T-cell (primary cell): ENCODE measurements at places on chromosomes 3 and 15.

- no peak for DNase-seq
Measured at GRCh38 chr3:37661615-37662306, 199.9 kb upstream of the CTDSPL start.

GRCh38 chr15:67564968-67565345 is 22.5 kb downstream of the MAP2K5 start:
- DNase-seq: no peak

- no peak for DNase-seq
Measured at GRCh38 chr3:25532431-25533162, 104.5 kb downstream of the RARB start.

- no peak for DNase-seq
Measured at GRCh38 chr3:133853925-133854227, 41.8 kb downstream of the RAB6B start.

DNA sequence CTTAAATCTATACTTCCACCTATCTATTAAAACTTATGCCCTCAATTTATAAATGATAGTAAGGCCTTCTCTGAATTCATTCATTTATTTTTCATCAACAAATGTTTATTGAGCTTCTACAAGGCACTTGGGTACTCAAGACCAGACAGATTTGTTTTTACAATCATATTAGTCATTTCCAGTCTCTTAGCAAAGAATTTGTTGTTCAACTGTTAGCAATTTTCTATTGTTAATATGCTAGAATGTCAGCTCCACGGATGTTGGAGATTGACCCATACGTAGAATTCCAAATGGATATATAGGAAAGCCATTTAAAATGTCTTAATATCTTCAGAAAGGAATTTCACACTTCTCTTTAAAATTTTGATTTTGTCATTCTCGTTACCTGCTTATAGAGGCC is 36.7 kb downstream of the ZBTB38 start:
- no peak for DNase-seq

- DNase-seq: no peak
Measured at GRCh38 chr3:124374583-124374982, 355.7 kb upstream of the UMPS start.

GRCh38 chr3:97960551-97960950 is 11.7 kb downstream of the RIOX2 start:
- no peak for DNase-seq

DNA sequence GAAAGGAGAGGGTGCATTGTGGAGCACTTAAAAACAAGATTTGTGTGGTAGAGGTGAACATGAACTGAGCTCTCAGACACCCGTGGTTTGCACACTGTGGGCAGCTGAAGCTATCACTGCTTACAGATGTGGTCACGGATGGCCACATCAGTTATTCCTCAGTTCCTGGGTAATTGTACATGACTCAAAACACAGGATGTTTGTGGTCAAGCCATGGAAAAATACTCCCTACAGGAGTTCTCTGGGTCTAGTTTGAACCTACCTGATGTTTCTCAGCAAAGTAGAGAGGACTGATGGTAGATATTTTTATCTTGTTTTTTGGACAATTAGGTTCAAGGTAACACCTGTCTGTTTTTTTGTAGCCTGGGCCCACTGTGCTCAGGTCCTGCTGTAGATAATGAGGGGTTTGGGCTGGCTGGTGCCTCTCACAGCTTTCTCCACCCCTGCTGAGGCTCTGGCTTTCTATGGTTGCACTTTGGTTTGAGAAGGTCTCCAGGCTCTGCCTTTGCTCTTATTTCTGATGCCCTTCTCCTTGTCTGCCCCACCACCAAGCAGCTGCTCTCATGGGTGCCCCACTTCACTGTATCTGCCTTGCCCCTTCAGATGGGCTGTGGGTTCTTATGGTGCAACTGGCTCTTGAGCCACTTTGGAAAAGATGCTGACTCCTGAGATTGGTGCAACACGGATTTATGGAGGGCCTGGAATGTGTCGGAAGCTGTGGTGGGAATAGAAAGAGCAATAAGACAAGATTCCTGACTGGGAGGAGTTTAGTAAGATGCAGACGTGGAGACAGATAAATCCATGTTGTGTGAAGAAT is 40.1 kb downstream of the CDCP1 start:
- DNase-seq: peak; percentile 60

DNA sequence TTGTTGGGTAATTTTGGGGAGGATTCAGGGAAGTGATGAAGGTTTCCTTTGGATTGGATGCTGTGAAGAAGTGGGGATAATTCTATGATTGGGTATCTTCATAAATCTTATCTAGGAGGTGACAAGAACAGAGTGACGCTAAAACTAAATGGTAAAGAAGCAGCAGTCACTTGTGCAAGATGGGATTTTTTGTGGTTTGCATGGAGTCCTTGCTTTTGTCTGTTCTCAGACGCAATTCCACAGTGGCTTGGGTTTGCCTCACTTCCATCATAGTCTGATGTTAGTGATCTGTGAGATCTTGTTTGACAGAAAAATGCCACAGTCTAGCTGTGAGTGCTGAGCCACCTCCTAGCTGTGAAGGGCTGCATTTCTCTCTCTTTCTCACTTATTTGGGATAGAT is 26.9 kb downstream of the GTF2E1 start:
- DNase-seq: no peak

GRCh38 chr15:66851311-66852063 is 149.5 kb downstream of the SMAD6 start:
- peak; percentile 70 for DNase-seq

GRCh38 chr15:60821462-60822061 is 342.6 kb upstream of the ICE2 start:
- no peak for DNase-seq

DNA sequence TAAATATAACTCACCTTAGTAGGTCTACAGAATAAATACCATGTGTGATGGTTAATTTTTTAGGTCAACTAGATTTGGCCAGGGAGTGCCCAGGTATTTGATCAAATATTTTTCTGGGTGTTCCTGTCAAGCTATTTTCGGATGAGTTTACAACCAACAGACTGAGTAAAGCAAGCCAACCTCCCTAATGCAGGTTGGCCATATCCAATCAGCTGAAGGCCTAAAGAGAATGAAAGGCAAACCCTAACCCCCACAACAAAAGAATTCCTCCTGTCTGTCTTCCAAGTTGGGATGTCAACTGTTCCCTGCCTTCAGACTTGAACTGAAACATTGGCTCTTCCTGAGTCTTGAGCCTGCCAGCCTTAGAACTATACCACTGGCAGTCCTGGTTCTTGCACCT is 28.6 kb downstream of the TASOR start:
- DNase-seq: no peak

- DNase-seq: no peak
Measured at GRCh38 chr15:25245801-25246622, 192.8 kb downstream of the UBE3A start.

DNA sequence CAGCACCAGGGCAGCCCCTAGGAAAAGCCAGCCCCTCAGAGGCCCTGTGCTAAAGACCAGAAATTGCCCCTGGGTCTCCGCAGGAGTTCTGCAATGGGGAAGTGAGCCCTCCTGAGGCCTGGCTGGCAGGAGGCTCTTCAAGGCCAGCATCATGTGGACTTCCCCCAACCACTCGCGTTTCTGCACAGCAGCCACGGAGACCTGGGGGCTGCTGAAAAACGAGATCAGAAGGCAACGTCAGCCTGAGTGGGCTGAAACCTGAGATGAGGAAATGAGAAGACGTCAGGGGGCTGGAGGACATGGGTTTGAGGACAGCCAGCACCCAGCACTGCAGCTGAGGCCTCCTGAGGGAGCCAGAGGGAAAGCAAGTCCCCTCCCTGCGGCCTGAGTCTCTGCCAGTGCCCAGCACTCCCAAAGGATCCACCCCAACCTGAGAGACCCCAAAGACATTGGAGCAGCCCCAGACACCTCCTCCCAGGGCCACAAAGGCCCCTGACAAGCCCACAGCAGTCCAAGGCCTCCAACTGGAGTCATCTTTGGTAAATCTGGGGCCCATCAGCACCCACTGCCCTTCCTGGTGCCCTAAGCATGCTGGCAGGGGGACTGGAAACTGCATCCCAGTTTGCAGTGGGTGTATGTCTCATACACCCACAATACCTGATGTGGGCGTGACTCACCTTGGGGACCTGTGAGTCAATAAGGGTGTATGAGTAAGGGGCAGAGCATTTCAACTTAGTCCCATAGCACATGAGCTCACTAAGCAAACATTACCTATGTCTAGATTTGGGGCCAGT is 29.2 kb upstream of the CYP11A1 start:
- no peak for DNase-seq
